ENCODE measurements at places on chromosomes 7 and 10. TPM values are rescaled to one million over a fixed set of nuclear protein-coding genes. Genes with fewer than 3 reads are reported as not detected.

POM121 gene
- total RNA-seq: 39.8 TPM

PRTFDC1 gene
- 17.7 TPM for total RNA-seq

KCNMA1 gene
- 43.5 TPM for total RNA-seq

WNT8B gene
- total RNA-seq: not detected

NRAP gene
- not detected for total RNA-seq
